ENCODE measurements at places on chromosomes 4 and X.

GRCh38 chrX:1477801-1478458 is 25.2 kb upstream of the ASMTL start:
- no peak for DNase-seq

GRCh38 chrX:82711457-82711856 is 796.6 kb upstream of the POU3F4 start:
- no peak for DNase-seq

DNA sequence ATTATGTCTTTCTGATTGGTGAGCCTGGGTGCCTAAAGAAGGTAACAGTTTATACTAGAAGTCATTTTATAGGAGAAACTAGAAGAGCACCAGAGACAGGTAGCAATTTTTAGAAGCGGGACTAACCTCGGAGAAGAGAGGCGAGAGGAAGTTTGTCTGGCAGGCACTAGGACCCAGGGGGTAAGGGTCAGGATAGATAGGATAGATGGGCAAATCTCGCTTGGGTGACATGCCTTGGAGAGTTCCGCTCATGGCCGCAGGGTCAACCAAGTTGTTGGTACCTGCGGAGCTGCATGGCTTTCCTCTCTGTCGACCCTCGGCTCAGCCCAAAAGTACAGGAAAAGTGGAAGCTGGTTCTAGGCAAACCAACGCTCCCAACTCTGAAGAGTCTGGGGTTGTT is 11.3 kb downstream of the PI4K2B start:
- DNase-seq: no peak

- DNase-seq: no peak
These were observed 14.6 kb downstream of the NPNT start for GRCh38 chr4:105909787-105910281.

DNA sequence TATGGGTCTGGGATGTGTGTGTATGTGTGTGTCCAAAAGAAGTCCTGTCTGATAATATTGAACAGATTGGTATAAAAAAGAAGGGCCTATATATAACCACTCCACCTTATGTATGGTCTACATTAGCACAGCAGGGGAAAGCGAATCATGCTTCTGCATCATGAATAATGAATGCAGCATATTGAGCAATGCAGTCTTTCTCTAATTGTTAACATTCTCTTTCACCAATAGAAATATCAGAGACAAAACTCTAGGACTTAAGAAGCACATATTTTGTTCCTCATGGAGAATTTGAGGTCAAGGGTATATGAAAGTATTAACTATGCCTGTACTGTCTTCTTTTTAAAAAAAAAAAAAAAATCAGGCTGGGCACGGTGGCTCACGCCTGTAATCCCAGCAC is 264.3 kb upstream of the NOCT start:
- DNase-seq: peak; percentile 32

DNA sequence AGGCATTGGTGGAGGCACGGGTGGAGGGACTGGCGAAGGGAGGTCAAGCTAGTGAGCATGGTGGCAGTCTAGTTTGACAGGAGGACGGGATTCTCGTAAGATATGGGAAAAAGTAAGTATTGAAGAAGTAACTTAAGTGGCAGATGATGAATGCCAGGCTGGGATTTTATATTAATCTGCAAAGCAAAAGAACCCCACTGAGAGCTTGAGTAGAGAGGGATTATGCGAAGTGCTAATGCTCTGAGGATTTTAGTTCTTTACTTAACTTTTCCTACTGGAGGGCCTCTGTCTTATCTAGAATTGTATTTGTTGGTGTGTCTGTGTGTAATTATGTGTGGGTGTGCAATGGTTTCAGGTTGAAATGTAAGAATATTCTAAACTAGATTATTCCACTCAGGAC is 327.9 kb downstream of the FAT4 start:
- no peak for DNase-seq

DNA sequence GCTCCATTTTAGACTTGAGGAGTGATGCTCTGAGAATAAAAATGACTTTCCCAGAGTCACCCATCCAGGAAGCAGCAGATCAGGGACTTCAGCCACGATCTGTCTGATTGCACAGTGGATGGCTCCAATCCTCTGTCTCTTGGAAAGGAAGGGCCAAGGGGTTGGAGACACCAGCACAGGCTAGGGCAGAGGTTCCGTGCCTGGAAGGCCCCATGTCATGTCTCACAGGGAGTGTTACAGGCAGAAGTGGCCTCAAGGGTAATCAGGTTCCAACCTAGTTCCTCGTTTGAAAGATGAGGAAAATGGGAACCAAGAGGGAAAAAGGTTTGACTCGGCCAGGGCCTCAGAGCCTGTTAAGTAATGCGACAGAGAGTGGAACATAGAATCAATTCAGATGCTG is 160.0 kb downstream of the EFNB1 start:
- no peak for DNase-seq

- DNase-seq: no peak
These were observed 35.1 kb downstream of the HADH start for GRCh38 chr4:108024878-108025165.

DNA sequence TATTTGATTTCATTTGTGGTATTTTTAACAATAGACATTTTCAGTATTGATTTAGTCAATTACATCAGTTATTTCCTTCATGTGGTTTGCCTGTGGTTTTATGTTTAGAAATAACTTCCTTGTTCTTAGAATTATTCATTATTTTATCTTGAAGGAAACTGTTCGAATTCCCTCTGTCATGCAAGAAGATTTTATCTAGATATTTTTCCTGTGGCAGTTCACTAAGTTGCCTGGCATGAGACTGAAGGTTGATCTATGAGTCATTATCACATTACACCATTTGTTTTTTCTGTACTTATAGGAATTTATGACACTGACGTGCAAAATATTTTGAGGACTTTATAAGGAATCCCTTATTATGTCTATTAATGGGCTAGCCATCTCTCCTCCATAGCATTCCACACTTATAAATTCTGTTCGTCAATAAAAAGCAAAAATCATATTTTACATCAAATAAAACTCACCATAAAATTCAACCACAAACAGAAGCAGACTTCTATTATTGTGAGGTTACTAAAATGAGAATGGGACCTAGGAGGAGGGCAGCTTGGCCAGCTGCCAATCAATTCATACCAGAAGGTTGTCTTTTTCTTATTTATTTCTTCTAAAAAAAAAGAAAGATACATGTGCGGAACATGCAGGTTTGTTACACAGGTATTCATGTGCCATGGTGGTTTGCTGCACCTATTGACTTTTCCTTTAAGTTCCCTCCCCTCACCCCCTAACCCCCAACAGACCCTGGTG is 179.0 kb downstream of the KCNIP4 start:
- DNase-seq: no peak

GRCh38 chr4:48058617-48059530 is 42.3 kb downstream of the NIPAL1 start:
- no peak for DNase-seq

GRCh38 chrX:19183761-19184477 is 61.7 kb upstream of the ADGRG2 start:
- DNase-seq: no peak

DNA sequence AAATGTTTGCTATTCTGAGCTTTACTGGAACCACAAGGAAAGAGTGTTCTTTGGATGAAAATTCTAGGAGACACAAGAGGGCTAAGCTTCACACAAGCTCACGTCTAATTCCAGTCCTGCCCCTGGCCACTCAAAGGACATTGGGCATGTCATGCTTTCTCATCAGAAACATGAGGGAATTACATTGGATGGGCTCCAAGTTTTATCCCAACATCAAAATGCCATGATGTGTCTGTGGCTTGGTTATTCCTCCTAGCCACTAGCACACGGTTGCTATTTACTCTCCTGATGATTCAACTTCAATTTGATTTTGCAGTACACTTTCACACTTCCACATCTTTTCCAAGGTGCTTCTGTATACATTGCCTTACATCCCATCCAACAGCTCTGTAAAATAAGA is 149.6 kb upstream of the FAM9B start:
- DNase-seq: no peak

GRCh38 chr4:14749910-14750309 is 252.4 kb upstream of the CPEB2 start:
- no peak for DNase-seq

DNA sequence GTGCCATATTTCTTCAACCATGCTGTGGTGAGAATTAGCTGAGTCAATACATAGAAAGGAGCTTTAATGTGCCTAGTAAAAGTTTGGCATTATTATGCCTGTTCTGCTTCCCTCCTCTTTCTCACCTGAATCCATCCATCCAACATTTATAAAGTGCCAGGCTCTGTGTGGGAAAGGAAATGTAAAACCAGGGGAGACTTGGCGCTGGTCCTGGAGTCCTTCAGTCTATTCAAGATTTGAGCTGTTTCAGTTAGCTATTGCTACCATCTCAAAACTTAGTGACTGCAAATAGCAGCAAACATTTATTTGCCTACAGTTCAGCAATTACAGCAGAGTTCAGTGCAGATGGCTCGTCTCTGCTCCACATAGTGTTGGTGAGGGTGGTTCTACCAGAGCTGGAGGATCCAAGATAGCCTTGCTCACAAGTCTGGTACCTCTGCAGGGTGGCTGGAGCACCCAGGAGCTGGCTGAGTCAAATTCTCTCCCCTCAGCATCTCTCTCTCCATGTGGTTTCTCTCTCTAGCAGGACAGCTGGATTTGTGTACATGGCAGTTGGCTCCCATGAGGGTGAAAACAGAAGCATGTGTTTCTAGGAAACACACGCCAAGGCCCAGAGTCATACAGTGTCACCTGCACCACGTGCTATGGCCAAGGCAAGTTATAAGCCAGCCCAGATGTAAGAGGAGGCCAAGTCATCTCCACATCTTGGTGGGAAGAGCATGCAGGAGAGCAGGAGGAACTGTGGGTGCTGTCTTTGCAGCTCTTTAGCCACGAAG is 77.3 kb downstream of the FHDC1 start:
- DNase-seq: no peak

- DNase-seq: no peak
These were observed 345.1 kb upstream of the SMIM31 start for GRCh38 chr4:164408831-164409230.

DNA sequence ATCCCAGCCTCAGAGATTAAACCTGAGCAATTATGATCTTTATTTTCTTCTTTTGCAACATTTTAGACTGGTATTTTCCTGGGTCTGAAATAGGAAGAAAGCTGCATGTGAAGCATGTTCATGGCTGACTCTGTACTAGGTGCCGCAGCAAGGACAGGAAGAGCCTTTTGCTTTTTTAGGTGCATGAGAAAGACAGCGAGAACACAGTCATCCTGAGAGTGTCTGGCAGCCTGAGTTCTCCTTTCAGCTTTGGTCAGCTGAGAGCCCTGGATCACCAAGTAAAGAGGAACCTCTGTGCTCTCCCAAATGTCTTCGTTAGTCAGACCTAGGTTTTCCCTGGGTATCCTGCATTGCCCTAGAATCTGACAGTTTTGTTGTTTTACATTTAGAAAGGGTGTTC is 29.8 kb downstream of the FAM149A start:
- no peak for DNase-seq

All from GM04504 (cell line).